Nephron progenitor cell (in vitro differentiated cells): ENCODE measurements at places on chromosomes 11 and 22.
A peak's percentile ranks its signal among the peaks of the same experiment; 100 is the strongest.

- DNase-seq, result no peak
Observed at GRCh38 chr11:13445588-13445987, 17.4 kb downstream of the BTBD10 start.

- DNase-seq, result no peak
Observed at GRCh38 chr22:38946771-38947170, 10.6 kb upstream of the APOBEC3A start.

- DNase-seq, result no peak
Observed at GRCh38 chr11:33172345-33172744, 11.1 kb upstream of the CSTF3 start.

GRCh38 chr11:88300888-88301487 is 36.5 kb downstream of the CTSC start:
- no peak for DNase-seq

GRCh38 chr11:46890665-46891064 is 27.7 kb downstream of the LRP4 start:
- no peak for DNase-seq

- DNase-seq, result no peak
Observed at GRCh38 chr11:71373791-71374454, 74.3 kb downstream of the DHCR7 start.

GRCh38 chr11:126421271-126421671 is 65.8 kb downstream of the ST3GAL4 start:
- DNase-seq, result no peak

- no peak for DNase-seq
Observed at GRCh38 chr22:37258753-37259401, 14.8 kb upstream of the RAC2 start.

- no peak for DNase-seq
Observed at GRCh38 chr11:71163371-71163770, 89.0 kb downstream of the SHANK2 start.

GRCh38 chr11:111823131-111823530 is 48.2 kb downstream of the ALG9 start:
- DNase-seq, result no peak

GRCh38 chr11:4039011-4039410 is 55.6 kb upstream of the RRM1 start:
- DNase-seq, result no peak

DNA sequence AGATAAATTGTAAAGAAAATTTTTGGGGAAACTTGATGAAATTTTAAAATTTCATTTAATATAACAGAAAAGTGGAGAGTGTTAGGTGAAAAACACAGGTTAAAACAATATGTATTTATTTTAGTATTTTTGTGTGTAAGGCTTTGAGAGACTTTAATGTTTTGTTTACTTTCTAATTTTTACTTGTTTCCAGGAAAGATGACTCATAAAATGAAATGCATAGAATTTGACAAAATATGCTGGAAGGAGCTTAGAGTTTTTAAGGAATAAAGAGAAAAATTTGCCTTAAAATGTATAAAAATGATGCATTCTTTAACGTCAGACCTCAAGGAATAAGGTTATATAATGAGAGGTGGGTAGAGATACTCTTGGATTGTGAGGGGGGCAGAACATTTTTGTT is 1205.1 kb upstream of the CNTN5 start:
- DNase-seq, result no peak

DNA sequence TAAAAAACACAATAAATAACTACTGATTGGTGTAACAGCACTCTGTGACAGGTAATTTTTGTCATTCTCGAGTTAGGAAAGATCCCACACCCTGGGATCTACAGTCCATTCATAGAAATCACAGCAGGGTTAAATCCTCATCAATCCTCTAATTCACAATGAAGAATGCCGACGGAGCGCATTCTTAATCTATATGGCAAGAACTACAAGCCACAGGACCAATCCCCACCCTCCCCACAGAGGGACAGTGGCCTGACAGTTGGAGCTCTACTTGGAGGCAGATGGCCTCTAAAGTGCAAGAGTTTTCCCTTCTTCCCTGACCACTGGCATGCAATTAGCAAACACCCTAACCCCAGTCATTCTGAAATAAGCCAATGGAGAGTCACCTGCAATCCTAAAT is 34.2 kb downstream of the TCF20 start:
- no peak for DNase-seq

DNA sequence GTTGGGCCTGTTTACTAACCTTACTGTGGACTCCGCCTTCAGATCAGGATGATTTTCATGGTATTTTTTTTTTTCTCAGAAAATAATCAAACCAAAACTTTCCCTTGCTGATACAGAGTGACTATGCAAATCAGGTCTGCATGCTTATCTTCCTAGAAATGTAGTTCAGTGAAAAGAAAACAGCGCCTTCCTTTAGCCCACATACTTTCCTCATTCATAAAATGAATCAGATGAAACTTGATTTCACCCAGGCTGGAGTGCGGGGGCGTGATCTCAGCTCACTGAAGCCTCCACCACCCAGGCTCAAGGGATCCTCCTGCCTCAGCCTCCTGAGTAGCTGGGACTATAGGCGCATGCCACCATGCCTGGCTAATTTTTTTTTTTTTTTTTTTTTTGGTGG is 26.0 kb downstream of the ZNRF3 start:
- no peak for DNase-seq

DNA sequence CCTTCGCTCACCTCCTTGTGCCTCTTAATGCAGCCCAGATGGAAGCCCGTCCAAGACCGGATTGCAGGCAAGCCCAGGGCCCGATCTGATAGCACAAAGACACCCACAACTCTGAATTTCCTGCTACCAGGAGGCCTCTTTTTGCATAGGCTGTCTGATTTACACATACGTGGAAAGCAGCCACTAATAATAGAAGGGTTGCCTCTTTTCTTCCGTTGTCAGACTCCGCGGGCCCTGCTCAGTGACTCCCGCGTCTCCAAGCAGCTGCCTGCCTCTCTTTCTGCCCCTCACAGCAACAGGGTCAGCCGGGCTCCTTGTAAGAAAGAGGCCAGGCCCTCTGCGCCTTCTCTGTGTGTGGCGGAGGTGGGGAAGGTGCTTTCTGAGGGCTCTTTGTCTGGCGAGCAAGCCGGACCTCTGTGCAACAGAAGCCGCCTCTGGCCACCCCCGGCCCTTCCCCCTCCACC is 26.7 kb downstream of the FLI1 start:
- peak; percentile 37 for DNase-seq

DNA sequence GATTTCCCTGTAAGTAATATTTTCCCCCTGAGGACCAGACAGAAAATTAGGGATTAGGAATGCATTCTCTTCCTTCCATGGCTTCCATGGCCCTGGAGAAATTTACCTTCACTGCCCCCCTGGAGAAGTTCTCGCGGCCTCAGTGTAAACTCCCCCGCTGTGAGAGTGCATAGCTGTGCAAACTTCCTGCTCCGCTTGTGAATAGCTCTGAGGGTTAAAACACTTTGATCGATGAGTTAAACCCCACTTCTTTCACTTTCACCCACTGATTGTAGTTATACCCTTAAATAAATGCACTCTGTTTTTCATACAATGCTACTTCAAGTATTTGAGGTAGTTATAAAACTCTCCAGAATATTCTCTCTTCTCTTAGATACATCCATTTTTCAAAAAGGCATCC is 190.8 kb downstream of the DSCAML1 start:
- no peak for DNase-seq

DNA sequence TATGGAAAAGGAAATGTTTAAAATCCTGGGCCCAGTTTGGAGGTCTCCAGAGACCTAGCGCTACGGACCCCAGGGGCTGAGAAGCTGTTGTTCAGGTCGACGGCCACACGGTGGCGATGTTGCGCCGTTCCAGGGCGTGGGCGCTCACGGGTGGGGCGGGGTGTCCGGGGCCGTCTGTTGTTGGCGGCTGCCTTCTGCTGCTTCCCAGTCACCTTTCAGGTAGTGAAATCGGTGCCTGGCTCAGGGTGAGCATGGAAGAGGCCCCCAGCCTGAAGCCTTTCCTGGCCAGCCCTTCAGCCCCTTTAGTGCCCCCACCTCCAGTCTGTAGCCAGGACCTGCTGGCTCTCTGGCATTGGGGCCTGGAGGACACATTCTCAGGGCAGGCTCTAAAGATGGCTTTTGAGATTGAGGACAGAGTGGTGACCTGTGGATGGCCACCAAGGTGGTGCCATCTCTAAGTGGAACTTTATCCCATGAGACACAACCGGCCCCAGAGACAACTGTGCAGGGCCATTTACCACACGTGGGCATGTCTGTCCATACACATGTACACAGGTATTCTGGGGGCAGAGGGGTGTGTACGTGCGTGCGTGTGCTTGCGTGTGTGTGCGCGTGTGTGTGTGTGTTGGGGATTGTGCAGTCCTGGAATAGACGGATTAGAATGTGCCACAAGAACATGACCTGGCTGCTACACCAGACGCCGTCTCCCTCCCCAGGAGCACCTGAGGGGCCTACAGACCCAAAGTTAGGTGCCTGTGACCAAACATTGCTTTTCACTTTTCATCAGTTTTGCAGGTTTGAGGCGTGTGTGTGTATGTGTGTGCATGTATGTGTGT is 53.8 kb downstream of the ST14 start:
- DNase-seq, result peak; percentile 89

GRCh38 chr22:27292542-27293299 is 508.8 kb downstream of the MN1 start:
- DNase-seq, result no peak

DNA sequence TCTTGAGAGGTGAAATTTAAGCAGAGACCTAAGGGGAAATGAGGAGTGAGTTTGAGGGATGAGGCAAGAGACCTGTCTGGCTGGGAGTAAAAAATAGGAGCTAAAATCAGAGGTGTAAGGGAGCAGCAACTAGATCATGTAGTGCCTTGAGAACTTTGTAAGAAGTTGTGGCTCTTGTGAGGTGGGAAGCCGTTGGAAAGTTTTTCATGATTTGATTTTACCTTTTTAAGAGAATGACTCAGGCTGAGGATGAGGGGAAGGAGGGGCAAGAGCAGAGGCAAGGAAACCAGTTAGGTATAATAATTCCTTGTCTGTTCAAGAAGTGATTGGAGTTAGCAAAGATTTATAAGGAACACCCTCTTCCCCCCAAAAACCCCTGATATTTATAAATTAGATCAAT is 25.8 kb downstream of the QSER1 start:
- DNase-seq, result no peak

DNA sequence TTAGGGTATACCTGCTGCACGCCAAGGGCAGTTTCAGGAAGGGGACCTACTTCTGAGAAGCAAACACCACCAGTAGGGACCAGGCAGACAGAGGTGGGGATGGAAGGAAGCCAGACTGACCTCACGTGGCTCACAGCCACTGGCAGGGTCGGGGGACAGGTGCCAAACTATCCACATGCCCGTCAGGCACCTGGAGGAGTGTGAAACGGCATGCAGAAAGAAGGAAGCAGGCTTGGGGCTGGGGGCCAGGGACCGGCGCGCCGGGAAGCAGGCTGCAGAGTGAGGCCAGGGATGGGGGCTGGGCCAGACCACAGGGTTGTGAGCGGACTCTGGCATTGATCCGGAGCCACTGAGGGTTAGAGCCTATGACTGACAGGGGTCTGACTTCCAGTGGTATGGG is 47.5 kb downstream of the CDKN1C start:
- DNase-seq, result no peak

- DNase-seq, result no peak
Observed at GRCh38 chr22:20179455-20180244, 28.8 kb upstream of the CCDC188 start.

- DNase-seq, result no peak
Observed at GRCh38 chr22:25482868-25483639, 81.4 kb upstream of the GRK3 start.

GRCh38 chr11:10561043-10561818 is 7.2 kb downstream of the LYVE1 start:
- no peak for DNase-seq

GRCh38 chr11:126764231-126764630 is 236.3 kb downstream of the KIRREL3 start:
- no peak for DNase-seq

GRCh38 chr11:71384561-71384960 is 63.6 kb downstream of the DHCR7 start:
- no peak for DNase-seq

DNA sequence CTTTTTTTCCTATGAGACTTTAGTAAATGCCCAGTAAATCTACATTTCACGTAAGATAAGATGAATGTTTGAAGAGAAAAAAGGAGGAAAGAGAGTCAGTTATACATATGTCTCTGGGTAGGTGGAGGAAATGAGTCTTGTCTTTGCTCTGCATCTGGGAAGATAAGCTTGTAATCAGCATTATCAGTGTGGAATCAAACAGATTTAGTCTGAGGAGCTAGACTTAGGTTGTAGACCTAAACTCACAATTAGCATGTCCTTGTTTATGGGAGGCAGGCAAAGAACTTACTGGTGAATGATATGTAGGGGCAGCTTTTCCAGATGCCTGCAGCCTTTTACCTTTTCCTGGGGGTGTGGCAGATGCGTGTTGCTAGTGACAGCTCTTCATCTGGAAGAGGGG is 962.3 kb downstream of the TBC1D22A start:
- no peak for DNase-seq

GRCh38 chr11:80562523-80563125 is 1121.8 kb upstream of the TENM4 start:
- no peak for DNase-seq

DNA sequence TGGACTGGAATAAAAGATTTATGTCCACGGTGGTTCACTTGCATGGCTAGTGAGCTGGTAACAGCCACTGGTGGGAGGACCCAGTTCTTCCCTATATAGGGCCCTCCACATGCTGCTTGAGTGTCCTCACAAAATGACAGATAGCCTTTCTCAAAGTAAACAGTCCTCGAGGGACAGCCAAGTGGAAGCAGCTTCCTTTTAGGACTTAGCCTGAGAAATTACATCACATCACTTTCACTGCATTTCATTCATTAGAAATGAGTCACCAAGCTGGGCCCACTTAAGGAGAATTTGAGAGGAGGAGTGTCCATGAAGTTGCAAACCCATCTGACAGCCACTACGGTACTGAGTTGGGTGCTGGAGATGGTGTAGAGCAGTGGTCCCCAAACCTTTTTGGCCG is 7.0 kb downstream of the ISX start:
- no peak for DNase-seq

- DNase-seq, result no peak
Observed at GRCh38 chr11:95585069-95585751, 204.4 kb downstream of the FAM76B start.

GRCh38 chr11:119115484-119116234 is 5.7 kb upstream of the HINFP start:
- DNase-seq, result no peak

GRCh38 chr11:121445071-121445768 is 6.9 kb upstream of the SORL1 start:
- no peak for DNase-seq

GRCh38 chr11:89125298-89125697 is 52.4 kb upstream of the TYR start:
- no peak for DNase-seq
